Heart left ventricle (tissue), 16 donors: ENCODE measurements at places on chromosomes 1 and 21. TPM values are rescaled to one million over a fixed set of nuclear protein-coding genes. Genes with fewer than 3 reads are reported as not detected.
A peak's percentile ranks its signal among the peaks of the same experiment; 100 is the strongest.

- no peak for DNase-seq
Observed at GRCh38 chr1:169985757-169986156, 88.7 kb downstream of the KIFAP3 start.

- DNase-seq = no peak
Observed at GRCh38 chr21:26097475-26097874, 73.1 kb downstream of the APP start.

The FCRL3 gene
- not detected for total RNA-seq

DNA sequence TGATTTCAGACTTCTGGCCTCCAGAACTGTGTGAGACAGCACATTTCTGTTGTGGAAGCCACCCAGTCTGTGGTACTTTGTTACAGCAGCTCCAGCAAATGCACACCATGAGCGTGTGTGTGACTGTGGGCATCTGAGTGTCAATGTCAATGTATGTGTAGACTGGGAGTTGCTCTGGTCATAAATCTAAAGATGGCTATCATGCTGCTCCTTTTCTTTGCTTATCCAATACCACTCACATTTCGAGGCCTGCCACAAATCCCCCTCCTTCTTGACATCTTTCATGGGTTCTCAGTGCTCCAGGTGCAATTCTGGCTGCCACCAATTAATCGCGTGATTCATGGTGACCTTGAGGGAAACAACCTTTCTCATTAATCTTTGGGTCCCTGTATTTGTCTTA lies 141.2 kb downstream of the RWDD3 start:
- no peak for DNase-seq

DNA sequence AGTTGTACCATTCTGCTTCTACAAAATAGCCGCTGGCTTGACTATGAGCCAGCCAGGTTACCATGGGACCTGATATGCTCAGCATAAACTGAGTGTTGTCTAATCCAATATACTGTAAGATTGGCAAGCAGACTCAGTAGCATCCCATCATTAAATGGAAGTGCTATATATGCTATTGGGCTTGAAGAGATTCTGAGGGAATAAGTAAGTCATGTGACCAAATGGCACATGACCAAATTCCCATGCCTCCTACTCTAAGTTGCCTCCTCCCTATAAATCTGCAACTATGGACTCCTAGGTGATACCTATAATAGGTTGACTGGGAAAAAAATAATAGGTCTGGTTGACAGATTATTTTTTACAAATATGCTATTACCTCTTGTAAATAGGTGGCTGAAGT lies 698.6 kb downstream of the BRINP3 start:
- no peak for DNase-seq

- DNase-seq = peak; percentile 61
Observed at GRCh38 chr1:228978484-228979324, 243.4 kb downstream of the RHOU start.
